ENCODE measurements at places on chromosomes 7 and 10. TPM values are rescaled to one million over a fixed set of nuclear protein-coding genes. Genes with fewer than 3 reads are reported as not detected.

PDIA4 gene
- polyA plus RNA-seq = 155 TPM

- DNase-seq = no peak
These were observed 41.8 kb downstream of the NUP205 start for GRCh38 chr7:135599471-135599870.

DNA sequence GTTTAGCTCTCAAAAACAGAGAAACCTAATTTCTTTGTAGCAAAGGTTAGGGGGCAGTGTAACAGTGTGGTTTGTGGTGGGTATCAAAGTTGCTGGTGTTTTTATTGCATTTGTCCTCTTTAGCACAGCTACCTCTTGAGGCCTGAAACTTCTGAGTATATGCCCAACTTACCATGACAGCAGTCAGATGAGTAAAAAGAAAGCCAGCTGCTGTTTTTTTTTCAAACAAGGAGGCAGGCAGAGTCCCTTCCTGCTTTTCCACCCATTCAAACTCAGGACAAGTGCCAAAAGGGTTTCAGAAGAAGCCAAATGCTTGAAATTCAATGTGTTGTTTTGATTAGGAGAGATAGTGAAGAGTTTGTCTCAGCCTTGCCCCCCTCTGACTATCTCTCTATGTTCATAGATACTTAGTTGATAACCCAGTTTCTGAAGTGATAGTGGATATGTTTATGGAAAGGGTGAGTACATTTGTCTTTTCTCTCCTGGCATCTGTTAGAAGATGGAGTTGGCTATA lies 23.1 kb downstream of the GBF1 start:
- no peak for DNase-seq

DNA sequence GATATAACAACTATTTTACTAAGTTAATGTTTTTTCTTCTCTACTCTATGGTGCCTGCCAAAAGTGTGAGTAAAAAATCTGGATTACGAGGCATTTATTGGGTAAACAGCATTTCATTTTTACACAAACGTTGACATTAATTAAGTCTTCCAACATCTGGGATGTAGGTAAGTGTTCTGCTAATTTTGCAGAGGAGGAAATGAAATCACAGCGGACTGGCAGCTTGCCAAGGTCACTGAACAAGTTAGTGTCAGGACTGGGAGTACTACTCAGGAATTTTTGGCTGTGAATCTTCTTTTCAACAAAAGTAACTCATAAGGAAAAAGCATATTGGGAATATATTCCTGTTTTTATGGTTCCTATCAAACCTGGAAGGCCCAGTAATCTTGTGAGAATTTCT lies 612.1 kb upstream of the FZD8 start:
- DNase-seq = no peak

DNA sequence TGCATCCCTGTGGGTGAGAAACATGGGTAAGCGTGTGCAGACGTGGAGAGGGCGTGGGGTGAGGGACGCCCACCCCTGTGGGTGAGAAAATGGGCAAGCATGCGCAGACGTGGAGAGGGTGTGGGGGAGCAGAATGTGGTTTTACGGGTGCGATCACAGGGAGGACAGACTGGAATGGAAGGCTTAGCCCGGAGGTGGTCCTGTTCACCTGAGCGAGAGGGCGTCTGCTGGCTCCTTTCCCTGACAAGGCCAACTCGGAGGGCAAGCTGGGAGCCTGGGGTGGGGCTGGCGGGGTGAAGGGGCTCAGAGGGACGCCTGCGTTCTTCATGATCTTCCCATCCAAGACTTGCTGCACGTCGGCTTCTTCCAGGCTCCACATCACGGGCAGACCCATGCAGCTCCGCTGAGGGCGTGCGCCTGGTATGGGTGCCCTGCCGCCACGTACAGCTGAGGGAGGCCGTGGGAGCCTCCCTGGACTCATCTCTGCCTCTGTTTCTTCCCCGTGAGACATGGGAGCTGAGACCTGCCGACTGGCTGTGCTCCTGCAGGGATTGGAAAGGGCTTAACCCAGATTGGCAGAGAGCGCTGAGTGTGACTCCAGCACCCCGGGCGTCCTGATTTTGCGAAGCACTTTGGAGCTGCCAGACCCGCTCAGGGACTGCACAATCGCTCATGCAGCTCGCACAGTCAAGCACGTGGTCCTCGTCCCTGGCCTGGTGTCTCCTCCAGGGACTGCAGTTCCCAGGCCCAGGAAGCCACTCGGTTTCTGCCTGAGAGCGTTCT lies 74.3 kb upstream of the SHH start:
- no peak for DNase-seq

All from K562 (cell line).